HFFc6 (cell line): ENCODE measurements at places on chromosomes 4 and X. TPM values are rescaled to one million over a fixed set of nuclear protein-coding genes. Genes with fewer than 3 reads are reported as not detected.

Gene HSFX2
- total RNA-seq, result 0.35 to 0.48 TPM in 2 of 3 replicates, not detected in the other

Gene TMPRSS11F
- not detected in 3 replicates for total RNA-seq

DNA sequence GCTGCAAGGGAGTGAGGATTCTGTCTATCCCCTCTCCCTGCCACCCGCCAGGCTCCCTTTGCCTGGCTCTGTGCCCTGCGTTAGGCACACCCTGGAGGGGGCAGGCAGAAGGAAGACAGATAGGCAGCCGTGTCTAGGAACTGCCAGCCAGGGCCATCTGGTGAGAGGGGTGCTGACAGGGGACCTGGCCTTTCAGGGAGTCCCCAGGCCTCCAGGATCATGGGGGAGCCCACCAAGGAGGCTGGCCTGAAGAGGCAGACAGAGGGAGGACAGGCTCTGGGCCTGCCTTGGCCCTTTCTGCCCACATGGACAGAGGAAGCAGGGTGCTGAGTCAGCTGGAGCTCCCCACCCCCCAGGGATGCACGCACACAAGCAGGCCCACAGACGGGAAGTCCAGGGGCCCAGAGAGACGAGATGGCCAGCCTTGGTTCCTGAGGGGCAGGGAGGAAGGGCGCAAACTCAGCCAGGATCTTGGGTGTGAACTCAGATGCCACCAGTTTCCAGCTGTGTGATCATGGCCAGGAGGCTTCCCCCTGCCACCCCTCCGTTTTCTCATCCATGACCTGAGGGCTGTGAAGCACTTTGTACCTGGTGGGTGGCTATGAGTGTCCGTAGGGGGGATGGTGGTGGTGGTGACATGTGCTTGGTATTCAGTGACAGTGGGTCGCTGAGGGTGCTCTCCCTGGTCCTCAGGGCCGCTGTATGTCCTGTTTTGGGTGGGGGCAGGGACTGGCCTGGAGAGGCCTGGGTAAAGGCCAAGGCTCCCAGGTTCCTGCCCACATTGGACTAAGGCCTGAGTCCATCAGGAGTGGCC, 1.8 kb downstream of the SH3BP2 start:
- no peaks in the 10 kb centered on the region; the same call in 1 of the 2 replicates for H3K27me3 ChIP-seq
- peak overlapping the region; percentile 93 for H3K27ac ChIP-seq
- H3K36me3 ChIP-seq, result no peaks in the 10 kb centered on the region
- peak; percentile 75 for DNase-seq
- H3K4me3 ChIP-seq, result peak overlapping the region; percentile 88

- H3K36me3 ChIP-seq, result no peaks in the 10 kb centered on the region
- no peak overlapping the region for H3K27ac ChIP-seq
- H3K4me1 ChIP-seq, result peaks cover 6% of the 10 kb centered on the region; the same call in 1 of the 2 replicates
- no peak overlapping the region for H3K4me3 ChIP-seq
- no peaks in the 10 kb centered on the region; the same call in none of the 2 replicates for H3K27me3 ChIP-seq
These were observed 4.5 kb upstream of the MAMLD1 start for GRCh38 chrX:150358651-150359050.

- no peaks in the 10 kb centered on the region for H3K36me3 ChIP-seq
- H3K4me3 ChIP-seq, result no peak overlapping the region
- no peaks in the 10 kb centered on the region for H3K4me1 ChIP-seq
- no peak for DNase-seq
These were observed 32.1 kb upstream of the MAGEA8 start for GRCh38 chrX:149848855-149849254.
